ENCODE measurements at places on chromosomes 1 and 21. TPM values are rescaled to one million over a fixed set of nuclear protein-coding genes. Genes with fewer than 3 reads are reported as not detected.

Gene RIPPLY3
- not detected for total RNA-seq

Gene RXRG
- total RNA-seq = 1.2 TPM

Gene ACTN2
- total RNA-seq = 0.36 TPM

Gene GPR37L1
- 0.36 TPM for total RNA-seq

Gene PTPRC
- 18.6 TPM for total RNA-seq

Gene TEKT2
- total RNA-seq = not detected

Gene TUFT1
- 11.7 TPM for total RNA-seq

Gene IGFN1
- total RNA-seq = 0.55 TPM

Gene MEX3A
- 0.27 TPM for total RNA-seq

DNA sequence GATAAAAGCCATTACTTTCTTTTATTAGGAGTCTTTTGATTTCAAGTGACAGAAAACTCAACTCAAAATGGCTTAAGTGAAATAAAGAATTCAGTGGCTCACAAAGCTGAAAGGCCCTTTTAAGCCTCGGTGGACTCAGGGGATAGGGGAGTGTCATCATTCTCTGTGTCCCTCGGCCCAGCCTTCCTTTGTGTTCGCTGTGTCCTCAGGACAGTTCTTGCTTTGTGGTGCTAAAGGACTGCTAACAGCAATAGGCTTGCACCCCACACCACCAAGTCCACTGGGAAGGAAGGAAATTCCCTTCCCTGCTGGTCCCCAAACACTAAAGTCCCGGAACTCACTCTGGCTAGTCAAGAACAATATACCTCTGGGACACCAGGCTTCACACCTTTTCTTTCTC, 129.2 kb downstream of the NTPCR start:
- DNase-seq = no peak

DNA sequence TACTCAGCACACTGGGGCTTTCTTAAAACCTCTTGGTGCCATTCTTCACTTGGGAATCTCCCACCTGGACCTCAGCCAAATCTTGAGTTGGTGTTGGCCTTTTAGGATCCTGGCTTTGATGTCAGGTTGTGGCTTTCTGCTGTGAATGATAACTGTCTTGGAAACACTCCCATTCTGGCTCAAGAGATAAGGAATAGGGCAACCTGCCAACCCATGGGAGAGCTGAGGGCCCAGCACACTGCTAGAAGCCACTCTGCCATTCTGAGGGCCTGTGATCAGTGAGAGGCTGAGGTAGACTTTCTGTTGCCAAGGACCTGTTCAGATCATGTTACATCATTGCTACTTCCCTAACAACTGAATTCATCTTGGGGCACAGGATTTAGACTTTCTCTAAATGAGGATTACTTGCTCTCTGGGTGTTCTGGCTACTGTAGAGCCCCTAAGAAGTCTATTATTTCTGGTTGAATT, 45.8 kb downstream of the TTC39A start:
- DNase-seq = no peak

- no peak for DNase-seq
Measured at GRCh38 chr1:155598842-155599331, 11.1 kb upstream of the MSTO1 start.

DNA sequence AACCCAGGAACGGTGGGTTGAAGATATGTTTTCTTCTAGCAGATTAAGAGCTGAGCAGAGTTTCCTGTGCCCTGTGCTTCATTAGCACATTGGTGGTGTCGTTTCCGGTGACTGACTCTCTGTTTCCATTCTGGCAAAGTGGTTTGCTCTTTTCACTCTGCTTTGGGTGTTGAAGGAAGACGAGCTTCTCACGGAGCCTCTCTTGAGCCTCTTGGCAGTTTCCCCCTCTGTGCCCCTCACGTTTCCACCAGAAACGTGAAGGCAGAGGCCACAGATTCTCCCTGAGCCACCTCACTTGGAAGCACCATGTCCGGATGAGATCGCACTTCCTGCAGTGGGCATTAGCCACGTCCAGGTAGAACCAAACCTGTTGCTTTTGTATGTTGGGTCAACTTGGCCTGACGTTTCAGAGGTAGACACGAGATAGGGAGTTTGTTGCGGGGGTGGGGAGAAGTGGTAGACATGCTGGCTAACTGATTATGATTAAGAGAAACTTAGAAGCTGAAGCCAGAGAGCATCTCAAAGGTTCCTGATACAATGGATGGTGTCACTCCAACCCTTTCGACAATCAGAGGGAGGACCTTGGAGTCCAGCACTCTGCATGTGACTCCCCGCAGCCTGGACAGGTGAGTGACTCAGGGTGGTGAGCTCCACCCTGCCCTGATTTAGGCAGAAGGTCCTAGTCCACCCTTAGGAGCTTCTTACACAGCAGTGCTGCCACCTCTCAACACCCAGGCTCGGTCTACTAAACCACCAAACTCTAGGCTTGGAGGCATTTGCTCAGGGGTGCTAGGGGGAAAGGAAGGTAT, at the start of gene LAX1:
LAX1 (plus strand) TSS at position 155 of the 809 bp plus-strand sequence; CDS start at position 538, 383 bp downstream.
- DNase-seq = no peak

- DNase-seq = no peak
Measured at GRCh38 chr1:219465212-219466093, 147.5 kb downstream of the ZC3H11B start.

DNA sequence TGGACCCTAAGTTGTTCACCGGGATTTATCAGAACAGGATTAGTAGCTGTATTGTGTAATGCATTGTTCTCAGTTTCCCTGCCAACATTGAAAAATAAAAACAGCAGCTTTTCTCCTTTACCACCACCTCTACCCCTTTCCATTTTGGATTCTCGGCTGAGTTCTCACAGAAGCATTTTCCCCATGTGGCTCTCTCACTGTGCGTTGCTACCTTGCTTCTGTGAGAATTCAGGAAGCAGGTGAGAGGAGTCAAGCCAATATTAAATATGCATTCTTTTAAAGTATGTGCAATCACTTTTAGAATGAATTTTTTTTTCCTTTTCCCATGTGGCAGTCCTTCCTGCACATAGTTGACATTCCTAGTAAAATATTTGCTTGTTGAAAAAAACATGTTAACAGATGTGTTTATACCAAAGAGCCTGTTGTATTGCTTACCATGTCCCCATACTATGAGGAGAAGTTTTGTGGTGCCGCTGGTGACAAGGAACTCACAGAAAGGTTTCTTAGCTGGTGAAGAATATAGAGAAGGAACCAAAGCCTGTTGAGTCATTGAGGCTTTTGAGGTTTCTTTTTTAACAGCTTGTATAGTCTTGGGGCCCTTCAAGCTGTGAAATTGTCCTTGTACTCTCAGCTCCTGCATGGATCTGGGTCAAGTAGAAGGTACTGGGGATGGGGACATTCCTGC, 3.9 kb upstream of the OLFML3 start:
- no peak for DNase-seq

- DNase-seq = peak; percentile 84
Measured at GRCh38 chr1:109931189-109931731, 20.6 kb downstream of the CSF1 start.

DNA sequence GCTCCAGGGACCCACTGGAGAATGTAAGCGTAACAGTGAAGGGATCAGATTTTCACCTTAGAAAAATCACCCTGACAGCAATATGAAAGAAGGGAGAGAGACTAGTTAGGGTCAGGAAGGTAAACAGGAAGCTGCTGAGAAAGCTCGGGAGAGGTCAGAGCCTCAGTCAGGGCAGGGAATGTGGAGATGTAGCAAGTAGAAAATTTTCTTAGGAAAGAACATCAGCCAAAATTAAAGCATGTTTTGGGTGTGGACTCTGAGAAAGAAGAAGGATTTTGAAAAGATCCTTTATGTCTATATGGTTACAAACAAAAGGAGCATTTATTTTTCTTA, 16.7 kb upstream of the ERICH3 start:
- DNase-seq = no peak

DNA sequence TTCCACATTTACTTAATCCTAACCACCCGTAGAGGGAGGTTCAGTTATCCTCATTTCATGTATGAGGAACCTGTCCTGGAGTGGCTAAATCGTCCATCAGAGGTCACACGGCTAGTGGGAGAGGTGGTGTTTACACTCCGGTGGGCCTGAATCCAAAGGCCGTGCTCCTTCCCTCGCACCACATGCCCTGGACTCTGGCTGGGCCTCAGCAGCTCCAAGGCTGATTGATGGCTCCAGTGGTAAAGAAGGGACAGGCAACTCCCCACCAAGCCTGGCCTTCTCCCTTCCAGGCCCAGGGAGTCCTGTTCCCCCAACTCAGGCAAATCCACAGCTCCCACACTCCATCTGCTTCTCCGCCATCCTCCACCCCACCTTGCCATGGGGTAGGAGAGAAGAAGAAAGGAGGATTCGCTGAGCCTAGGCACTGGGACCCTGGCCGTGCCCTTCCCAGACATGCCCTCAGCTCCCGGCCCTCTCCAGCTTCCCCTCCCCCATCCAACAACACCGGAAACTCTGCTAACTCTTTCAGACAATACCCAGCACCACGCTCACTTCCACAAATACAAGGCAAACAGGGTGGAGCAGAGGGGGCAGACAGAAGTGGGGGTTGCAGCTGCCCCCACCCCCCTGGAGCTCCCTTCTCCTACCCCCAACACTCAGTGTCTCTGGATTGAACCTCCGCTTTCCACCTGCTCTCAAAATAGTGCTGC, 10.9 kb downstream of the ARHGEF2 start:
- DNase-seq = no peak

GRCh38 chr1:51518033-51518585, 957 bp downstream of the EPS15 start:
- DNase-seq = peak; percentile 68

DNA sequence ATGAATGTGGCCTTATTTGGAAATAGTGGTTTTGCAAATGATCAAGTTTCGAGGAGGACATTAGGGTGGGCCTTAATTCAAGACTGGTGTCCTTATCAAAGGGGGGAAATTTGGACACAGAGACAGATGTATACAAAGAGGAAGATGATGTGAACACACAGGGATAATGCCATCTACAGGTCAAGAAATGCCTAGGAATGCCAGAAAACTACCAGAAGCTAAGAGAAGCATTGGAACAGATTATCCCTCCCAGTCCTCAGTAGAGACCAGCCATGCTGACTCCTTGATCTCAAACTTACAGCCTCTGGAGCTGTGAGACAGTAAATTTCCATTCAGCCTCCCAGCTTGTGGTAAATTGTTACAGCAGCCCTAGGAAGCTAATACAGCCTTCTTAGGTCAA, 151.4 kb downstream of the PTGER3 start:
- DNase-seq = no peak

- DNase-seq = no peak
Measured at GRCh38 chr1:205435578-205436573, 14.0 kb upstream of the LEMD1 start.

DNA sequence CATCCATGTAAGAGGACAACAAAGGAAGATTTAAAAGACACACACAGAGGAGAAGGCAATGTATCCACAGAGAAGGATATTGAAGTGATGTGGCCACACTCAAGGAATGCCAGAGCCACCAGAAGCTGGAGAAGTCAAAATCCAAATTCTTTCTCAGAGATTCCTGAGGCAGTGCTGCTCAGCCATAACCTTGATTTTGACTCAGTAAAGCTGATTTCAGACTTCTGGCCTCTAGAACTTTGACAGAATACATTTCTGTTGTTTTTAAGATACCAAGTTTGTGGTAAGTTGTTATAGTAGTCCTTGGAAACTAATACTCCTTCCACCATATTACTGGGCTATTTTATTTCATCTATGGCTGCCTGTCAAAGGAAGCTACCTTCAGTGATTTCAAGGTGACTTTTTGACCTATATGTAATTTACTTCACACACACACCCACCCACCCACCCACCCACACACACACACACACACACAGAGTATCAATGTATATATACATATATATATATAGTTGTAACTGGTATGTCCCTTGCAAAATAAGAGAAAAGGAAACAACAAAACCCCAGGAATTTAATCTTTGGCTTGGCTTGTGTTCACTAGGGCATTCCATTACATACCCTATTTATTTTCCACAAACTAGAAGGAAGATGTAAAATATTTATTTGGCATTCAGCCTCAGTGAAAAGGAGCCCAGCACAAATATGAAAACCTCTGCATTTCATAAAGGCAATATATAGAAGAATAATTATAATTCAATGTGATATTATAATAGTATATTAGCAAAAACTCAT, 142.1 kb upstream of the PTGFR start:
- no peak for DNase-seq

DNA sequence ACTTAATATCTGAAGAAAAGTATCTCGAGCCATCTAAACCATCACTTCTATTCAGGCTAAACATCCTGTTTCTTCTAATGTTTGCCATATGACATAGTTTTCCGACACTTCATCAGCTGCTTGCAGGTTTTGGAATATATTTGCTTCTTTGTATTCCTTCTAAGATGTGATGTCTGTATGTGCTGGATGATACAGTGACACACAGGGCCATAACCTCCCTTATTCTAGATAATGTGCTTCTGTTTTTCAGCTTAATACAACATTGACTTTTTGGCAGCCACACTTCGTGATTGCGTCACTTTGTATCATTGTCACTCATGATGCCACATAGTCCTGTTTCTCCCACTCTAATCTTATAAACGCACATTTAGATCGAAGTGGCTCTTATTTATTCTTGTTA, 156.3 kb downstream of the CRB1 start:
- no peak for DNase-seq

DNA sequence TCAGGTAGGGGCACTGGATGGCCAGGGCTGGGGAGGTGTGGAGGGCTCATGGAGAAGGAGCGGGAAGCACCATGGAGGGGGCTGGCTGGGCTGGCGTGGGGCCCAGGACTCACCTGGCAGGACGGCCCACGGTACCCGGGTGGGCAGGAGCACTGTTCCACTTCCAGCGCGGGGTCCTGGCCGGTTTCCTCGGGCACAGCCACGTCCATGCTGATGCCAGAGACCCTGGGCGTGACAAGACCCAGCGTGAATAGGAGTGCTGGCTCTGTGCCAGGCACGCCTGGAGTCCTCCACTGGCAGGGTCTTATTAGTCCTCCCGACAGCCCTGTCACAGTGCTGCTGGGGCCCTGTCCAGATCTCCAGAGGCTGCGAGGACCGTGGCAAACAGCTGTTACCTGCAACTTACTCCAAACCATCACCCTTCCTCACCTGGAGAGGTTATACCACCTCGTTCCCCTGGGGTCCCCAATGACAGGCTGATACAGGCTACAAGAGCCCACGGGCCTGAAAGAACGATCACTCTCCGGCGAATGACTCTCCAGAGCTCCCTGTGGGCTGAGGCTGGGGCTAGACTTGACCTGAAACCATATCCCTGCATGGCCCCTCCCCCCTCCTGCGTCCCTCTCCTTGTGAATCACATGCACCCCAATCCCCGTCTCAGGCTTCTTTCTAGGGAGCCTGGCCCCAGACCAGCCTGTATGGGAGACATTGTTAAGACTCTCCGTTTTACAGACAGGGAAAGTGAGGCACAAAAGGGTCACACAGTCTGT, 62.1 kb downstream of the HSPG2 start:
- DNase-seq = no peak

DNA sequence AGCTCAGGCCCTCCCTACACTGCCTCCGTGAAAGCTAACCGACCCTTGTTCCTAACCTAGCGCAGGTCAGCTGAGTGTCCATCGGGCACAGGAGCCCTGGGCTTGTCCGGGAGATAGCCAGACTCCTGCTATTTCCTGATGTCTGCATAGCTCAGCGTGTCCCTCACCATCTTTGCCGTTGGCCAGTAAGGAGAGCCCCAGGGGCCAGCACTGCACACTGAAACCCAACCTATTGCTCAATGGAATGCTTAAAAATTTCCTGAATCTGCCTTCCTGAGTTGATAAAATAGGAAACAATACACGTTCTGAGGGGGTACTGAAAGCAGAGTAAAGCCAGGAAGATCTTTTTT, 2.2 kb downstream of the RUNX1 start:
- no peak for DNase-seq
